Hematopoietic multipotent progenitor cell (in vitro differentiated cells): ENCODE measurements at places on chromosomes 2 and 18.

DNA sequence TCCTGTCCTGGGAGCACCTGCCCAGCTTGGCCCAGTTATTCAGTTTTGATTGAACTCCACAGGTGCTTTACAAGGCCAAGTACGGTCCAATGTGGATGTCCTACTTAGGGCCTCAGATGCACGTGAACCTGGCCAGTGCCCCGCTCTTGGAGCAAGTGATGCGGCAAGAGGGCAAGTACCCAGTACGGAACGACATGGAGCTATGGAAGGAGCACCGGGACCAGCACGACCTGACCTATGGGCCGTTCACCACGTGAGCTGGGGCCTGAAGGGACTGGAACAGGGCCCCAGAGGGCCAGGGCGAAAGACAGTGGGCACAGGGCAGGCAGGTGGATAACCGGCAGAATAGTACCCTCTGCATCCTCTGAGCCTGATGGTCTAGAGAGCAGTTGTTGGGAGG, 22.1 kb downstream of the PRKAG3 start:
- DNase-seq, result no peak

DNA sequence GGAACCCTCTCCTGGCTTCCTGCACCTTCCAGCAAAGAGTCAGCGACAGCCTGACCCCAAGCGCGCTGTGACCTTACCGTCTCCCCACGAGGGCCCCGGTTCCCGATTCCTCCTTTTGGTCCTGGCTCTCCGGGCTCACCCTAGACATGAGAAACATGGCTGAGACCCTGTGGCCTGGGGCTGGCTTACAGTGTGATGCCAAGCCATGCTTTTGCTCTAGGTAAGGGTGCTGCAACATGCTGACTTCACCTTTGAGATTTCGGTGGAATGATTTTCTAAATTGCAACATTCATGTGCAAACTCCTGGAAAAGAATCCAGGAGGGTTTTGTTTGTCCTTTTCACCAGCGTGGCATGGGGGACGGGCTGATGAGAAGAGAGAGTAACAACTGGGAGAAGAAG, 63.9 kb downstream of the COL6A3 start:
- DNase-seq, result no peak

GRCh38 chr2:229996320-229996719, 72.4 kb downstream of the SLC16A14 start:
- no peak for DNase-seq

GRCh38 chr18:79030680-79031079, 38.5 kb upstream of the ATP9B start:
- no peak for DNase-seq

- no peak for DNase-seq
Observed at GRCh38 chr18:11071300-11071699, 78.1 kb downstream of the PIEZO2 start.

GRCh38 chr2:132646540-132647108, 23.4 kb downstream of the LYPD1 start:
- DNase-seq, result no peak

DNA sequence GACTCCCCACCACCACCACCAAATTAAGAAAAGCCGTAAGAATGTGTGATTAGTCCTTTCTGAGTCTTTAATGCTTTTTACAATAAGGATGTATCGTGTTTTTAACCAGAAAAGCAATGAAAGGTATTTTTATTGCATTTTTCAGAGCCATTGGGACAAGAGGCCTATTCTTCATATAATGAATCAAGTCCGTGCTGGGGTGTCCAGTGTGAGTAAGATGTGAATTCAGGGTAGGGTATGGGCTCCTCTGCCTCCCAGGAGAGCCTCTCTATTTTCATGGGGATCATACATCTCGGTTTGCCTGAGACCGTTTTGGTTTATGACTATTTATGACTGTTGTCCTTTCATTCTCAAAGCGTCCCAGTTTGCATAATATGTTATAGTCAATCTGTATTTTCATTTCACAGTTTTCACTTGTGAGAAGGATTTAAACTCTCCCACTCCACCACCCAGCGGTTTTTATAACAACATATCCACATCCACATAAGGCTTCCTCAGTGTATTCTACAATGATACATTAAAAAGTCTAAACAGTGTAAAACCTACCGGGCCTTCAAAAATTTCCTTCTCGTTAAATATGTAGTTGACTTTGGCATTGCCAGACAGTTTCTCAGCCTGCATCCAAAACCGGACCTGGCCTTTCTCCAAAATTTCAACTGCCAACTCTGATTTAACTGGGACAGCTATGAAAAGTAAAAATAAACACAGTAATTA, 80.8 kb upstream of the LPIN2 start:
- DNase-seq, result no peak

DNA sequence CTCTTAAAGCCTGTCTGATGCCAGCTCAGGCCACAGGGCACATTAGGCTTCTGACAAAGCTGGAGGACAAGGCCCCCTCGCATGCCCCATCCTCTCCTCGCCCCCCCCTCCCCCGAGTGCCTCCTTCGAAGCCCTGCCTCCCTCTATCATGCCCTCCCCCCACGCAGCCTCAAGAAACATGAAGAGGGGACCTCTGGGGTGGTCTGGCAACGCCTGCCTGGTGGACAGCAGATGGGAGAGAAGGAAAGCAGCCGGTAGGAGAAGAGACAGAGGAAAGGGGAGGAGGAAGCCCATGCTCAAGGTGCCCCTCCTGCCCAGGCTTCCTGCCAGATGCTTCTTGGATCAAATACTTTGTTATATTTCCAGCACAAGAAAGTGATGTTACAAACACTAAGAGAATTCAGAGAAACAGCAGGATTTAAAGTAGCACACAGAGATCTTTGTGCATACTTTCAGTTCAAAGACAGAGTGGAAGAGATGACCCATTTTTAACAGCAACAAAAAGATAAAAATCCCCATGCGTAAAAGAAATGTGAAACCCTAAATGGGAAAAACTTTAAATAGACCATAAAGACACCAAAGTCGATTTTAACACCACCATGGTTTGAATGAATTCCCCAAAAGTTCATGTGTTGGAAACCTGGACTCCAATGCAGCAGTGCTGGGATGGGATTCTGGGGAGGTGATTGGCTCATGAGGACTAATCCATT, 19.0 kb downstream of the BOK start:
- no peak for DNase-seq

DNA sequence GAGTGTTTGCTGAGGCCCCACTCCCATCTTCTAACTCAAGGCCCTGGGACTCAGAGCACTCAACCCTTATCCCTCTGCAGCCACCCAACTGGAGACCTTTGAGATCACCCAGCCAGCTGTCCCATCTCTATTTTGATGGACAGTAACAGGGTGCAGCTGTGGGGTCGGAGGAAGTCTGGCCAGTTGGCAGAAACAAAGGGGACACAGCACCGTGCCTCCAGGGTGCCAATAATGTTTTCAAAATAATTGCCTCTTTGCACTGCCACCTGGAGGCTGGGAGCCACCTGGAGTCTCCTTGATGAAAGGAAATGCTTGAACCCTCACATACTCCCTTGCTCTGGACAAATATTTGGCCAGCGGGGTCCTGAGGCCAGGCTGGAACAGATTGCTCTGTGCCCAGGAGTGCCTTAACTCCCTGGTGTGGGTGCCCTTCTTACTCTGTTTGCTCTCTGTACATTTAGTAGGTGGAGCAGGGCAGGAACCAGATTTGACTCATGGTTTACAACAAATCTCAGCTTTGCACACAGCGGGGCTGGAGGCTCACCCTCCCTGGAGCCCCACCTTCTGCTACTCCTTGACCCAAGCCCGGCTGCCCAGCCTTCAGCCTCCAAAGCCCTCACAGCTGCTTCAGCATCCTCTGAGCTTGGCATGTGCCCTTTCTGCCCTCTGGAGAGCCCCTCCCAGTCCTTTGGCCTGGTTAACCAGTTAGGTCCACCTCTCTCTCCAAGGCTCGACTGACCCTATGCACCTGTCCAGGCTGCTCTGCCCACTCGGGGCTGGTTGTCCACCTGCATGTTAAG, 17.2 kb downstream of the MAL start:
- DNase-seq, result no peak

DNA sequence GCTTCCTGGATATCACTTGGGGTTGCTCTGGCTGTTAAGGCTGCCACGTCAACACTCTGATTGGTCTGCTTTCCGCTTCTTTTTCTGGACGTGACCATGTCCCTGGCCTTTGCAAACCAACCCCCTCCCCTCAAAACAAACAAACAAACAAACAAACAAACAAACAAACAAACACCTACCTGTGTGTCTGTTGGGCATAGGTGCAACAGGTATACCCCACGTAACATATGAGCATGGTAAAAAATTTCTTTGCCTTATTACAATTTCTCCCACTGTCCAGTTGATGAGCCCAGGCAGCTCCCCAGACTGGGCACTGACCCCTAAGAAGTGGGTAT, 80.6 kb downstream of the ADD2 start:
- DNase-seq, result no peak
